Upper lobe of left lung (tissue), 6 donors: ENCODE measurements at places on chromosomes 16 and 17. TPM values are rescaled to one million over a fixed set of nuclear protein-coding genes. Genes with fewer than 3 reads are reported as not detected.

Gene FOXF1
- 33.0 TPM for total RNA-seq

Gene KCTD11
- 9.2 TPM for total RNA-seq

Gene SOX15
- total RNA-seq, result 0.71 TPM

Gene MAPT
- total RNA-seq, result 2.6 TPM

Gene MYBBP1A
- 59.3 TPM for total RNA-seq

Gene TAC4
- not detected for total RNA-seq

Gene KRTAP2-2
- total RNA-seq, result not detected

GRCh38 chr17:39236450-39236927 lies 10.7 kb upstream of the STAC2 start:
- no peak overlapping the region for H3K4me3 ChIP-seq
- DNase-seq, result no peak
- H3K4me1 ChIP-seq, result peaks cover 37% of the 10 kb centered on the region
- H3K27me3 ChIP-seq, result no peaks in the 10 kb centered on the region
- no peaks in the 10 kb centered on the region for H3K36me3 ChIP-seq
- H3K27ac ChIP-seq, result no peak overlapping the region

DNA sequence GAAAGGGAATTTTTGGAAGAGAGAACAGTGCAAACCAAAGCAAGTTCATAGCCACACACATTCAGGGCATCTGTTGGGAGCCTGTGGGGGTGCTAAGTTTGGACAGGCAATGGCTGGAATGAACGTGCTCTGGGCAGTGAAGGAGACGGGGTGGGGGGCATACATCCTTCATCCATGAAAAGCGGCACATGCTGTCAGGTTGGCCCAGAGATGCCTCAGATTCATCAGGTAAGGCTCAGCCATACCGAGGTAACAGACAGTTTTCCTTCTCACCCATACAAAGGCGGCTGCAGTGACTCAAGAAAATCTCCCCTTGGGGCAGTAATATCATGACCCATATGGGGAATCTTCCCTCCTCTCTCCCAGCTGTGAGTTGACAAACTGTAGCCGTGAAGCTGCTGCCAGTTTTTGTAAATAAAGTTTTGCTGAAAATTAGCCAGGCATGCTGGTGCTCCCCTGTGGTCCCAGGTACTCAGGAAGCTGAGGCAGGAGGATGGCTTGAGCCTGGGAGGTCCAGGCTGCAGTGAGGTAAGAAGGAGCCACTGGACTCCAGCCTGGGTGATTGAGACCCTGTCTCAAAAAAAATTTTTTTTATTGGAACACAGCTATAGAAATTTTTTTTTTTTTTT lies 9.2 kb upstream of the UBALD2 start:
- no peaks in the 10 kb centered on the region for H3K27me3 ChIP-seq
- no peak for DNase-seq
- H3K4me1 ChIP-seq, result peaks cover 31% of the 10 kb centered on the region
- H3K4me3 ChIP-seq, result no peak overlapping the region
- no peaks in the 10 kb centered on the region for H3K36me3 ChIP-seq

- H3K27me3 ChIP-seq, result no peaks in the 10 kb centered on the region
- H3K4me3 ChIP-seq, result no peak overlapping the region
- H3K36me3 ChIP-seq, result no peaks in the 10 kb centered on the region
- peaks cover 4% of the 10 kb centered on the region for H3K4me1 ChIP-seq
- no peak for DNase-seq
Observed at GRCh38 chr17:21268596-21269188, 15.5 kb upstream of the NATD1 start.

- no peak overlapping the region for H3K27ac ChIP-seq
- H3K27me3 ChIP-seq, result no peaks in the 10 kb centered on the region
- no peak overlapping the region for H3K4me3 ChIP-seq
- DNase-seq, result no peak
- H3K36me3 ChIP-seq, result peaks cover 2% of the 10 kb centered on the region
- H3K4me1 ChIP-seq, result peaks cover 6% of the 10 kb centered on the region
Observed at GRCh38 chr17:44343510-44344209, 1.4 kb upstream of the GRN start.

GRCh38 chr17:63071797-63072196 lies 105.8 kb downstream of the TANC2 start:
- H3K27me3 ChIP-seq, result no peaks in the 10 kb centered on the region
- no peak for DNase-seq
- H3K4me3 ChIP-seq, result no peak overlapping the region
- H3K36me3 ChIP-seq, result no peaks in the 10 kb centered on the region

DNA sequence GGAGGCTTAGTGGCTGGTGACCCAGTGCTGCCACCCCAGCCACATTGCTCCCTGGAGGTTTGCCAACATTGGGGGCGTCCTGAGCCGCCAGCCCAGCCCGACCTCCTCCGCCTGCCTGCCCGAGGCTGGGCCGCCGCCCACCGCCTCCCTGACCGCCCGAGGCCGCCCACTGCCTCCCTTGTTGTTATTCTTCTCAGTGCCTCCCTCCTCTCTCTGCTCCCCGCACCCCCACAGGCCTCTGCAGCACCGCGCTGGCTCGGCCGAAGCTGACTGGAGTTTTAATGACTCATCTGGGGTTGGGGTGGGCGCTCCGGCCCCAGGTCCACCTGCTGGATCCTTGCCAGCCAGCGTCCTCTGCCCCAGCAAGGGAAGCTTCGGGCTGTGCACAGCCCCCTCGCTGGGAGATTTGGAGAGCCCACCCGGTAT lies 102.5 kb downstream of the RBFOX3 start:
- no peak overlapping the region for H3K27ac ChIP-seq
- no peak overlapping the region for H3K4me3 ChIP-seq
- no peak for DNase-seq
- no peaks in the 10 kb centered on the region for H3K36me3 ChIP-seq

DNA sequence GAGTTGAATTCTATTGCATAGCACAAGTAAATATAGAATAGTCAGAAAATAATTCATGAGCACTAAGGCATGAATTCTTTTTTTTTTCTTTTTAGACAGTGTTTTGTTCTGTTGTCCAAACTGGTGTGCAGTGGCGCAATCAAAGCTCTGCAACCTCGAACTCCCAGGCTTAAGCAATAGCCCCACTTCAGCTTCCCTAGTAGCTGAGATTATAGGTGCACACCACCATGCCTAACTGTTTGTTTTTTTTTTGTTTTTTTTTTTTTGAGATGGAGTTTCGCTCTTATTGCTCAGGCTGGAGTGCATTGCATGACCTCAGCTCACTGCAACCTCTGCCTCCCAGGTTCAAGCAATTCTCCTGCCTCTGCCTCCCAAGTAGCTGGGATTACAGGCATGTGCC lies 16.6 kb downstream of the TUBD1 start:
- DNase-seq, result no peak
- no peak overlapping the region for H3K27ac ChIP-seq
- H3K36me3 ChIP-seq, result peaks cover 10% of the 10 kb centered on the region

- H3K27me3 ChIP-seq, result no peaks in the 10 kb centered on the region
- H3K4me1 ChIP-seq, result no peaks in the 10 kb centered on the region
- no peak overlapping the region for H3K27ac ChIP-seq
- no peak overlapping the region for H3K4me3 ChIP-seq
- H3K36me3 ChIP-seq, result no peaks in the 10 kb centered on the region
Observed at GRCh38 chr17:62876063-62876462, 67.9 kb upstream of the MARCHF10 start.

DNA sequence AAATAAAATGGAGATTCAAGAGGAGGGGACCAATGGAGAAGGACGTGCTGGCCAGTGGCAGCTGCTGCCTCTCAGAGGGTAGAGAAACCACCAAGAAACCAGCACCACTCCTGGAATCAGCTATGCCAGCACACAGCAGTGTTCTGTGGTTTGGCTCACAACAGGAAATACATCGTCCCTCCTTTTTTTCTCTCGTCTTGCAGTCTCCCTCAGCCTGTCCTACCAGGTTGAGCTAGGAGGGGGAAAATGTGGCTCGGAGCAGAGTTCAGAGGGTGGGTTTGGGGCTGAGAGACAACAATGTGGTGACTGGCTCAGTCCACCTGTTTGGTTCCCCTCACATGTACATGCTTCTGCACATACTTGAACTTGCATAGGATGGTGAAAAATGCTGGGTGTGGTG lies 19.9 kb upstream of the SLC16A5 start:
- no peak overlapping the region for H3K4me3 ChIP-seq
- no peaks in the 10 kb centered on the region for H3K4me1 ChIP-seq
- no peak overlapping the region for H3K27ac ChIP-seq
- H3K36me3 ChIP-seq, result peaks cover 21% of the 10 kb centered on the region
- DNase-seq, result no peak

GRCh38 chr16:75224306-75225082 lies 5.7 kb downstream of the CTRB1 start:
- H3K4me3 ChIP-seq, result no peak overlapping the region
- H3K27me3 ChIP-seq, result no peaks in the 10 kb centered on the region
- peaks cover 2% of the 10 kb centered on the region for H3K4me1 ChIP-seq
- no peak overlapping the region for H3K27ac ChIP-seq
- DNase-seq, result no peak

GRCh38 chr16:56226845-56227525 lies 35.7 kb downstream of the GNAO1 start:
- peak; percentile 40 for DNase-seq
- H3K27ac ChIP-seq, result no peak overlapping the region
- no peak overlapping the region for H3K4me3 ChIP-seq

- DNase-seq, result no peak
- H3K4me3 ChIP-seq, result no peak overlapping the region
- no peaks in the 10 kb centered on the region for H3K27me3 ChIP-seq
- H3K27ac ChIP-seq, result peak overlapping the region; percentile 26
Observed at GRCh38 chr17:61201211-61201610, 198.4 kb upstream of the TBX2 start.

- H3K27ac ChIP-seq, result peak overlapping the region; percentile 93
- no peaks in the 10 kb centered on the region for H3K36me3 ChIP-seq
- peak overlapping the region; percentile 26 for H3K4me3 ChIP-seq
- peaks cover 96% of the 10 kb centered on the region for H3K4me1 ChIP-seq
- peak; percentile 96 for DNase-seq
Observed at GRCh38 chr16:27326738-27327585, 13.2 kb downstream of the IL4R start.
